ENCODE measurements at places on chromosomes 7 and 10.
A peak's percentile ranks its signal among the peaks of the same experiment; 100 is the strongest.

DNA sequence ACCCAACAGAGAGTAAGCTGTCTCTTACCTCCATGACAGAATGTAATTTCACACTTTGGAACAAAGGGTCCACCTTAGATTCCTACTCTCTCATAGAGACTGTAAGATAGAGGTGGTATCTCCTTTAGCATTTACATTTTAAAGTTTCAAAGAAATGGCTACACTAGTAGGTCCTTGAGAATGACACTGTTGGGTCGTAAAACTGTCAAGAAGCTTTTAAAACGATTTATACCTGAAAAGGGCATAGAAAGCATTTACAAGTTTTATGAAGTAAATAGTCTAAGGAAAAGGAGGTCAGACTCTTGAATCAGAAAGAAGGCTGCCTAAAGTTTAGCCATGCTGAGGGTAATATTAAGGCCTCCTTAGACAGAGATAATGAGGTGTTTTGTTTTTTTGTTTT, 1212.4 kb upstream of the PHF14 start:
- DNase-seq: no peak

GRCh38 chr10:123202506-123202905, 48.3 kb downstream of the BUB3 start:
- no peak for DNase-seq

DNA sequence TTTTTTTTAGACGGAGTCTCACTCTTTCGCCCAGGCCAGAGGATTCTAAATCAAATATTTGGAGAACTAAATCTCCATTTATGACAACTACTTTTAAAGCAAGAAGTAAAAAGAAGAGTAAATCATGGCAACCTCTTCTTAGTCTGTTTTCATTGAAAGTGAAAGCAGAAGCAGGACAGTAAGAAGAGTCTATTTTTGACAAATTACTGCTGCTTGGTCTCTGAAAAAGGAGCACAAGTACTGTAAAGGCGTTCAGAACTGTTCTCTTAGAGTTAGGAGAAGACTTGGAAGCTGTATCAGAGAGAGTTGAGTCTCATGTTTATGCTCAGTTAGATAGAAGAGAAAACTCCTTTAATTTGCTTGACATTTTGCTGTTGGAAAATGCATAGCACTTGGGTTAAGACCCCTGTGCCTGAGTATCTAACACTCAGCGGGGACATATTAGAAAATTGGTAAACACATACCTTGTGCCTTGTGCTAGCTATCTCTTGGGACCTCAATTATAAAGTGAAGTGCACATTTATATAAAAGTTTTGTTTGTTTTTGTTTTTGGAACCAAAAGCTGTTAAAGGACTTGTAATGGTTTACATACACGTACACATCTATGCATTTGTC, 433.0 kb downstream of the ANKRD7 start:
- DNase-seq: peak; percentile 71

GRCh38 chr7:80002865-80003264, 131.8 kb upstream of the GNAI1 start:
- DNase-seq: no peak

DNA sequence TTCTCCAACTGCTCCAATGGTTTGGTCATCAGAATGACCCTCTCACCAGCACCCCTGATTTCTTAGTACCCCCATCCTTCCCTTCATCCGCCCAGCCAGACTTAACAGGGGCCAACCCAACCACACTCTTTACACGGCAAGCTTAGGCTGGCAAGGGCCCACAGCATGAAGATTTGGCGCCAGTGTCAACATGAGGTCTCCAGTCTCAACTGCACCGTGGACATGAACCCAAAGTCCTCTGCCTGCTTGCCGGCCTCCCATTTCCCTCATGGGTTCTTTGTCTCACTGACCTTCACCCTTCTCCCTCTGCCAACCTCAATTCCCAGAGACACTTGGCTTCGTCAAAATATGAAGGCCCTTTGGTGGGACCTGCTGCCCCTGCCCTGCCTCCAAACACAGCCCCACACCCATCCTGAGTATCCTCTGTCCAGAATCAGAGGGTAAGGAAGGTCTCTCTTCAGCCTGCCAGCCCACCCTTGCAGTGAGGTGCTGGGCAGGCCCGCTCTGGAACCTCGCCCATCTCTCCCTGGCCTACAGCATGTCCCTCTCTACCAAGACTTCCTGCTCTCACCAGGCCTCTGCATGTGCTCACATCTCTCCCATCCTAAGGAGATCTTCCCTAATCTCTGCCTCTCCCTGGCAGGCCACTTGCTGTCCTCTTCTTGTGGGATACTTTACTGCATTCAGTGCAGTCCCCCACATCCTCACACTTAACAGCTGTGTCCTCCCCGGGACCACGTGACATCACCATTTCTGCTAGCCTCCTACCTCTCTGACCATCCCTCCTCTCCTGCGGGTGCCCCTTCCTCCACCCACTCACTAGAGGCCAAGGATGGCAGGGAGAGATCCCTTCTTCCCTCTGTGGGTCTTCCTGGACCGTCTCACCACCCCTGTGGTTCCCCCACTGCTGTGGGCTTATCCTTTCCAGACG, 91.7 kb upstream of the ZMIZ1 start:
- DNase-seq: no peak

GRCh38 chr7:112898432-112899290, 108.5 kb upstream of the TMEM168 start:
- DNase-seq: peak; percentile 55

DNA sequence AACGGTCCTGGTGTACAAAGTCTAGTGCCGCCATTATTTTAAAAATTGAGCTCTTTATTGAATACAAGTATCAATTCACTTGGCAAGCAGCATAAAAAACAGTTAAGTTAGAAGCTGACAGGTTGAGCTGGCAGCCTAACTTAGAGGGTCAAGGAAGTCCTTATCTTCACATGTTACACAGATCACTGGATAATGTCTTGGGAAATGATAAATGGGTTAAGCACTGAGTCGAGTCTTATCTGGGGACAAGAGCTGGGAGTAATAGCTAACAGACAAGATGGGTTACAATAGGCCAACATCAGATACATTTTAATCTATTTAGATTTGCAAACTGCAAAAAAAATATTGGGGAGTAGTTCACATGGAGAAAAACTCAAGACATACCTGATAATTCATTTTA, 34.2 kb downstream of the SLC18A2 start:
- DNase-seq: no peak

DNA sequence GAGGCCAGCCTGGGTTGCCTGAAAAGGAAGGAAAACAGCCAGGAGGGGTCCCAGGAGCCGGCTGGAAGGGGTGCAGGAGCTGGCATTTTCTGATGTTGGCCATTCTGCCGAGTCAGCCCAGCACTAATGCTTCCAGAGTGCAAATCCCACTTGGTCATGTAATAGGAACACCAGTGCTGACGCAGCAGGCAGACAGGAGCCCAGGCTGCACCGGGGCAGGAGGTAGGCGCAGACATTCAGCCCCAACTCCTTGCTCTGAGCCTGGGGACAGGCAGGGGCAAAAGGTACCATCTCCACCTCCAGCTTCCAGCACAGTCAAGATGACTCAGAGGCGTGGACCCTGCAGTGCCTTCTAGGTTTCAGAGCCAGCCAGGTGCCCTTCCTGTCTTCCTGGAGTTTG, 10.2 kb upstream of the YWHAG start:
- no peak for DNase-seq

DNA sequence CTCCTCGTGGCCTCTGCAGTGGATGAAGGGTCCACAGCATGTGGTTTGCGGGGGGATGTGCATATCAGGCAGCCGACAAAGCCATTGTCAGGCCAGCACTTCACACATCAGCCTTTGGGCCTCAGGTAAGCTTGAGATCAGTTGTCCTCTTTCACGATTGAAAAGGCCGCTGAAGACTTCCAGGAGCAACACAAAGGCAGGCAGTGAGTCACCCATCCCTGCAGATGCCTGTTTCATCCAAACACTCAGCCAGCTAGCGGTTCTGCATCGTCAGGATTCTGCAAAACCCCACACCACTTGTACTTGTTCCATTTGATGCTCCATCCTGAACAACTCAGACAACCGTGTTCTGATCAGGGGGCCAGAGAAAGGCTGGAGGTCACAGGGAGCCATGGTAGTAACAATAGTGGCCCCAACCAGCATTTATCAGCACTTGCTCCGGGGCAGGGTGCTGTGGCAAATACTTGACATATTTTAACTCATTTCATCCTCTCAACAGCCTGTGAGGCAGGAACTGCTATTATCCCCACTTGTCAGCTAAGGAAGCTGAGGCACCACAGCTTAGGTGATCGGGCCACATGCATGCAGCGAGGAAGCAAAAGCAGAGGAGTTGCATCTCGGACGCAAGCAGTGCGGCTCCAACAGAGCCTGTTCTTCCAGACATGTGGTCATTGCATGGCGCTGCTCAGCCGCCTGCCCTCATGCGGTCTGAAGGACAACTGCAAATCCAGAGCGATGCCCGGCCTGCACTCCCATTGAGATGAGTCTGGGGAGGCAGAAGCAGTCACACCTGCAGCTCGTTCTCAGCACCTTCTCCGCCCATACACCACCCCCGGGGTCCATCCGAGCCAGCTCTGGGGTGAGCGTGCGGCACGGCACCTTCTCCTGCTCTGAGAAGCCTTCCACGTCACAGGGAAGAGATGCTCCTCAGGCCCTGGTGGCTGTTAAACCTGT, 144.9 kb downstream of the PAXIP1 start:
- DNase-seq: no peak
